Stimulated activated CD4-positive, alpha-beta T cell treated with anti-CD3 and anti-CD28 coated beads, Interleukin-15, amount 100 ng/mL, for 1 hour (primary cell): ENCODE measurements at places on chromosomes 2 and 18.

DNA sequence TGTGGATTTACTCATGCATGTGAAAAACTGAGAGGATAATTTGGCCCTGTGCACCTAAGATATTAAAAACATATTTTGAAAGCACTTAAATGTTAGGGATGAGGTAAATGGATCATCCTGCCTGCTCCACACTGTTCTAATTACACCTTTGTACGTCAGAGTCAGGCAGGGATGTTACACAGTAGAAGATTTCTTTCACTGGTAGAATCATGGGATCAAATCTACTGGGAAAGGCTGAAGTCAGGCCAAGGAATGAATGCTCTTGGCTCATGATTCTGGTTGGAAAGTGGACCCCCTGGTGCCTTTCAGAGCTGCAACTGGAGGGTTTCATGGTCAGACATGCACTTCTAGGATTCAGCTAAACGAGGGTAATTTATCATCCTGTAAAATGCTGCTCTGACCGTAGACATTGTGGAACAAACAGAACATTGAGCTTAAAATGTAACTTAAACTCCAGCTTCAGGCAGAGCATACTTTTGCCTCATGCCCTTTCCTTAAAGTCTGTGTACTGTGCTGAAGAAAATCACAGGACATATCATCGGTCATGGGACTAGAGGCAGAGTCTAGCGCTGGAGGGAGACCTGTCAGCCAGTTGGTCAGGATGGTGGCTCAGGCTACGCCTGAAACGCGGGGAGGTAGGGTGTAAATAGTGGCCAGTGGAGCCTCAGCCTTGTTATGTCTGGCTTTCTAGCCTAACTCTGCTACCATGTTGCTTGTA is 4.9 kb downstream of the KCNE4 start:
- DNase-seq: no peak

DNA sequence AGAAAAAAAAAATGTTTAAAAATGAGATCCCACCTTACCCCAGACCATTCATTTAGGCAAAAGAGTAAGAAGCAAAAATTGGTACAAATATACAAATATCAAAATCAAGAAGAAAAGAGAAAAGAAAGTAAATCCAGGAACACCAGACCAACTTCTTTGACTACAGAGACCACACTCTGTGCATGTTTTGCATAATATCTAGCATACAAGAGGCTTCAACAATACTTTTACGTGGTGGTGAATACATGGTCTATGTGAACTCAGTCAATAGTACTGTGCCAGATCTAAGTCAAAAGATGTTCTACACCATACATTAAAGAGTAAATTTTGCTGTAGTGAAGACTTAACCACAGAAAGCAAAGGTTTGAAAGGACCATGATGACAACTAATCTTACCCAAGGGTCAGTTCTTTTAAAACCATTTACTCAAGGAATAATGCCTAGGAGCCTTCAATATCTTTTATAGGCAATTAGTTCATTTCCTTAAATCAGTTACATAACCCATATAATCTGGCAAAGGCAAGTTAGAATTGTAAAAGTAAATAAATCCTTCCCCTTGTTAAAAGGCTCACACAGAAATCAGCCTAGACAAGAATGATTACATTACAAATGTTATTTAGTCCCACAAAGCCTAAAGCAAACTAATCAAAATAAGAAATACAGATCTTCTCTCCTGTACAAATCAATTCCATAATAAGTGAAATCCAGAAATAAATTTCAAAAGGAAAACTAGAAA is 115.2 kb downstream of the EXOC6B start:
- DNase-seq: no peak

GRCh38 chr2:210421916-210422315 is 54.6 kb downstream of the LANCL1 start:
- DNase-seq: no peak

GRCh38 chr2:58710795-58711279 is 469.7 kb upstream of the FANCL start:
- DNase-seq: no peak

DNA sequence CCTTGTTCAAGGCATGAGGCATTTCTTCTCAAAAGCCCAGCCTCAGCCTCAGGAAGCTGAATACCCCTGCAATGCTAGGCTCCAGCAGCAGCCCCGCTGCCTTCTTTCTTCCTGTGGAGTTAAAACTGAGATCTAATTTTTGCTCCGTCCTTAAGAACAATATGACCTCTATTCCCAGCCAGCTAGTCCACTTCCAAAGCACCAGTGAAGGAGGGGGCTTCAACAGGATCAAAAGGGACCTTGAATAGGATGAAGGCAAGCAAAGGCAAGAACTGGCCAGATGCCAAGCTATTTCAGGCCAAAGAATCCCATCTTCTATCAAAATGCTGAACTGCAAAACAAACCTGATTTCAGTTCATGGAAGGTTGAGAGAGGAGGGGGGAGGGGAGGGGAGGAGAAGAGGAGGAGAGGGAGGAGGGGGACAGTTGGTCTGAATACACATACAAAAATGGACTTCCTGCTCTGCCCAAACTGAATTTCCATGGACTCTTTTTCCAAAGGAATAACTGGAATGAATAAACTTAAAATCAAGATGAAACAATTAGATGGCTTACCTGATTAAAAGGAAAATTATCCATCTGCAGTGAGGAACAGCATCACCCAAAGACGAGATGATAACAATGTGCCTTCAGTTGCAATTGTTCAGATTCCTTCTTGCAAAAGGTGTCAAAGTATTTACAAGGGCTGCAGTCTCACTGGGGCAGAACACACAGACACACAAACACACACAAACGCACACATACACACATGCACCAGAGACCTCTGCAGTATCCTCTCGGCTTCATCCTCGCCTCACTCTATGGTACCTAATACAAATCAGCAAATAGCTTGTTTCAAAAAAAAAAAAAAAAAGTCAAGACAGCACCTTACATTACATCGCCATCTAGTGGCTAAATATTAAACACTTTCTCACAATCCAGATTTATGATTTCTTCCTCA is at the start of gene SCN1A:
Gene SCN1A, minus strand, starts transcription at position 804 of the 939 bp plus-strand sequence. CDS start 54,399 bp downstream, outside the sequence.
- no peak for DNase-seq

DNA sequence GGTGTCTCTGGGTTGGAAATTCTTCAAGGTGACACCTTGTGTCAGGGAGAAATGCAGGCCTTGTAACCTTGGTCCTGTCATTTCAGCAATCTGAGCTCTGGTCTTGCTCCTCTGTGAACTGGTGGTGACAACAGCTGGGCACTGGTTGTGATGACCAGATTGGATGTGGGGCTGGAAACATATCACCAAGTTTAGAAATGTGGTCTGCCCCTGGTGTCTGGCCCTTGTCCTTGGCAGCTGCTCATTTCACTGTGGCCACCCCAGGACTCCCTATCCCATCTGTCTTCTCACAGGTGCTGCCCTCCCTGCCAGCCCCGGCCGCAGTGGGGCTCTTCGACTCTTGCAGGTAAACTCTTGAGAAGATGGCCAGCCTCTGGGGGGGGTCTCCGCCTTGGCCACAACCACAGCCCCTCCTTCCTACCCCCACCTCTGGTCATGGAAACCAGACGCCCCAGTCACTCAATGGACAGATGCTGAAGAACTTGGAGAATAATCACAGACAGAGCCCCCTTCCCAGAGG is 20.7 kb downstream of the SIX3 start:
- no peak for DNase-seq

GRCh38 chr2:170524828-170525565 is 190.1 kb upstream of the SP5 start:
- no peak for DNase-seq

DNA sequence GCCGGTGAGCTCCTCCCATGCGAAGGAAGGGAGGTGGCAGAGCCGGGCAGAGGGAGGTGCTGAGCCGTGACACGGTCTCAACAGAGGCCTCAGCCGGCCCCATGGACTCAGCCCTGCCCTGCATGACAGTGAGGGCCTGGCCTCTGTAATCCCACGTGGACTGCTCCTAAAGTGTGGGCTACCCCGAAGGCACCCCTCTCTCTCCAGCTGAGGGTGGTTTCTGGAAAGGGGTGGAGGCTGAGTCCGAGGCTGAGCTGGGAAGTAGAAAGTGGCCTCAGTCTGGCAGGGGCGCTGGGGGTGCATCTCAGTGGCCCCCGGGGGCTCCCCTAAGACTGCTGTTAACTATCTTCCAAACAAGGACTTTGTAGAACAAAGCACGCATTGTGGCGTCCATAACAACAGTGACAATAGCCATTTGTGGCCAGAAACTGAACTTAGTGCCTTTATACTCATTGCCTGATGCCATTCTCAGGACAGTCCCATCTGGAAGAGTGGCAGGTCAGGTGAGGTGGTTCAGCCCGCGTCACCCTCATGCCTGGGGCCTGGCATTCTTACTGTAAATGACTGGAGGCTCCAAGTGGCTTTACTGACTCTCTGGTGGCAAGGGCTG is 192.4 kb downstream of the TWIST2 start:
- DNase-seq: no peak

DNA sequence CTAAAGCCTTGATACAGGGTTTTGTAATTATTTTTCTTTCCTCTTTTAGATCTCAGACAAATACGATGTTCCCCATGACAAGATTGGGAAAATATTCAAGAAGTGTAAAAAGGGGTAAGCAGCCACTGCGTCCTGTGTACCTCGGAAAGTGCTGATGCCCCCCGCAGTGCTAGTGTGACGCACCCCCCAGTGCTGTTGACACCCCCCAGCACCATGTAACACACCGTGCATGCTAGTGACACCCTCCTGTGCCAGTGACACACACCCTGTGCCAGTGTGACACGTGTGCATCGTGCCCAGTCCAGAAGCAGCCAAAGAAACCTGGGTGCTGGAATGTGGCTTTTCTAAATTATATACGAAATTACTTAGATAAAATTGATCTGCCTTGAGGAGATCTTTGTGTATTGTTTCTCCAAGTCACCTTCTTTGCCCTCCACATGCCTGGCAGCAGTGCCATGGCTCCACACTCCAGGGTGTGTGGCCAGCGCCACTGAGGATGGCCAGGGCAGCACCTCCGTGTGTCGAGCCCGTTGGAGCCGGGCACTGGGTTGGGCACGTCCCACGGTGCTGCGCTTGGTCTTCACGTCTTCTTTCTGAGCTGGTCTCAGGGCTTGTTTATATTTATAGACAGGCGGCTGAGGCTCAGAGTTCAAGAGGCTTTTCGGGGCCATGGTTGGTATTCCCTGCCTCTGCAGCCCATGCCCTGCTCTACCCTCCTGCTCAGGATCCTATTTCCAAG is 44.3 kb upstream of the KLF11 start:
- no peak for DNase-seq

- DNase-seq: no peak
Measured at GRCh38 chr2:119311831-119312230, 54.8 kb downstream of the C2orf76 start.
